ENCODE measurements at places on chromosomes 7 and 10.

GRCh38 chr10:132141526-132142395 lies 45.0 kb upstream of the DPYSL4 start:
- DNase-seq, result no peak

GRCh38 chr10:10845826-10846503 lies 171.7 kb upstream of the CELF2 start:
- DNase-seq, result no peak

DNA sequence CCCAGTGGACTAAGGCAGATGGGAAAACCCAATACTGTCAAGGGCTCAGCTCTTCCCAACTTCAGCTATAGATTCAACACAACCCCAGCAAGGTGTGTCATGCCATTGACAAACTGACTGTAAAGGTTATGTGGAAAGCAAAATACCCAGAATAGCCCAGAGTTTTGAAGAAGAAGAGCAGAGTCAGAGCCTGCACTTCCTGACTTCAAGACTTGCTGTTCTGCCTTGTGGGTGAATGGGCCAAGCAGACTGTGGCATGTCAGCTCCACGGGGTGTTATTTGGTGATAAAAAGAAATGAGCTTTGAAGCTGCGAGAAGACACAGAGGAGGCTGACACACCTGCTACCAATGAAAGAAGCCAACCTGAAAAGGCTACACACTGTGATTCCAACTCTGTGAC lies 89.7 kb downstream of the NKX6-2 start:
- no peak for DNase-seq

DNA sequence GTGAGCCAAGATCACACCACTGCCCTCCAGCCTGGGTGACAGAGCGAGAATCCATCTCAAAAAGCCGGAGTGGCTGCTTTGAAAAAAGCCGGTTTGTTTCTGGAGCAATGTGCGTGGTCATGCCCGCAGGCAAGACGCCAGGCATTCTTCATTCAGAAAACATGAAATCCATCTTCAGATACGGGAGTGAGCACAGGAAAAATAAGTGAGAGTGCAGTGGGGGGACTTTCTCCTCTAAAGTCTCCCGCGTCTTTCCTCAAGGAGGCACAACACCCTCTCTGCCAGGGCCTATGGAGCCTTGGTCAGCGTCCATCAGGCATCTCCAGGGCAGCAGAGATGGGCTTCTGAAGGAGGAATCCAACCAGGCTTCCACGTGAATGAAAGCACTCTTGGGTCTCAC lies 62.3 kb upstream of the DGKI start:
- DNase-seq, result no peak

- no peak for DNase-seq
Observed at GRCh38 chr7:11620406-11621253, 211.4 kb downstream of the THSD7A start.

- no peak for DNase-seq
Observed at GRCh38 chr10:117464176-117464575, 78.4 kb upstream of the EMX2 start.

DNA sequence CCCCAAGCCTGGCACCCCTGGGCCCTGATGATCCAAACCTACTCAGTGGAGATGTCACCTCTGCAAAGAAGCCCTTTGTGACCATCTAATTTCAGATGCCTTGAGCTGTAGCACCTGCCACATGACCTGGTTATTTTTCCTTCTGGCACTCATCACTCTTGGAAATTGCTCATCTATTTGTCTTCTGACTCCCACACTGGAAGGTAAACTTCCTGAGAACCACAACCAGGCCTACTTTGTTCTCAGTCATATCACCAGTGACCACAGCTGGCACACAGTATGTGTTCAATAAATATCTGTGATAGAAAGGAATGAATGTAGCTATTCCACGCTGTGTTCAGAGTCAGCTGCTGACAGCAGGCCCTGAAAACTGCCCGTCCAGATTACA lies 97.1 kb downstream of the SH3PXD2A start:
- no peak for DNase-seq

All from endothelial cell (in vitro differentiated cells).